ENCODE measurements at places on chromosomes 6 and 20.
A peak's percentile ranks its signal among the peaks of the same experiment; 100 is the strongest.

- no peak for DNase-seq
Observed at GRCh38 chr6:170008294-170008785, 256.9 kb downstream of the ERMARD start.

DNA sequence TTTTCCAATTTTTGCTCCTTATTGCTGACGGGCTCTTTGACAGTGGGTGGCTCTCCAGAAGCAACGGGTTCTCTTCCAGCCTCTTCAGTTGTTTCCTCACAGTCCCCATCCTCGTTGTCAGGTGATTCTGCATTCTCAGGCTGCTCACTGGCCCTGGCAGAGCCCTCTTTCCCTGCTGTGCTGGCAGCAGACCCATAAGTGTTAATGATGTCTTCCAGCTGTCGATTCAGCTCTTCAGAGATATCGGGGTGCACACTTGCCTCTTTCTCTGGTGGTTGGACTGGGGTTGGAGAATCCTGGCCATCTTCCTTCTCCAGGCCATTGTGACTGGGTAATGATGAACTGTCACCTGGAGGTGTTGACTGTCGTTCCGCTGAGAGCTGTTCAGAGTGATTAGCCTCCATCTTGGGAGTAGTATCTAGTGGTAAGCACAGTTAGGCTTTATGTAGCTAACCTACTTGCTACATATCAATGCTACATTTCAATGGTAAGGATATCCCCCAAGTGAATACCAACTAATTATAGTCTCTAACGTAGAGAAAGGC lies 3.2 kb downstream of the TXLNB start:
- DNase-seq = no peak

- DNase-seq = no peak
Observed at GRCh38 chr20:15461938-15462337, 1111.3 kb downstream of the KIF16B start.

DNA sequence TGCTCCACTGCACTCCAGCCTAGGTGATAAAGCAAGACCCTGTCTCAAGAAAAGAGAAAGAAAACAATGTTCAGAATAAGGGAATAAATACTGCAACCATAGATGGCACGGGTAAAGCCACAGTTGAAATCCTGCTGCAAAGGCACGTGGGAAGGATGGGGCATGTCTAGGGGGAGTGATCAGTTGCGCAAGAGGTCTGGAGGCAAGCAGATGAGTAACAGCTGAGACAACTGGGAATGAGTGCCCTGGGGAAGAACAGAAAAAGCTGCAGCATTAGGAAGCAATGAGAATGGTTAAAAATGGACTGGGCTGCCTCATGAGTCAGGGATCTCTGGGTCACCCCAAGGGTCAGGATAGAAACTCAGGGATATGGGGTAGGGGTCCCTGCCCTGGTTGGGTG lies 96.3 kb downstream of the GMPR start:
- no peak for DNase-seq

DNA sequence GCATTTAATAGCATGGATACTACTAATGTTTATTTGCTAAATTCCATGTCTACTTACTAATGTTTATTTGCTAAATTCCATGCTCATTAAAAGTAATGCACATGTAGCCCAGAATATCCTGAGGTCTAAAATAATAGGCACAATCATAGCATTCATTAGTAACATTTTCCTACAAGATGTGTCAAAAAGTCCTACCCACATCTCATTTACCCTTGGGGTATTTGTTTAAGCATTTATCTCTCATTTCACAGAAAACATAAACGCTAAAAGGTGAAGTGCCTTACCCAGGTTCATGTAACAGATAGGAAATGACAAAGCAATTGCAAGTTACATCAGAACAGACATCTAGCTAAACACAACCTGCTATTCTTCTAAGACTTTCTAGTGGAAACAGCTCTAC lies 457.1 kb downstream of the HACE1 start:
- no peak for DNase-seq

GRCh38 chr6:43890197-43891062 lies 120.4 kb downstream of the VEGFA start:
- DNase-seq = no peak

DNA sequence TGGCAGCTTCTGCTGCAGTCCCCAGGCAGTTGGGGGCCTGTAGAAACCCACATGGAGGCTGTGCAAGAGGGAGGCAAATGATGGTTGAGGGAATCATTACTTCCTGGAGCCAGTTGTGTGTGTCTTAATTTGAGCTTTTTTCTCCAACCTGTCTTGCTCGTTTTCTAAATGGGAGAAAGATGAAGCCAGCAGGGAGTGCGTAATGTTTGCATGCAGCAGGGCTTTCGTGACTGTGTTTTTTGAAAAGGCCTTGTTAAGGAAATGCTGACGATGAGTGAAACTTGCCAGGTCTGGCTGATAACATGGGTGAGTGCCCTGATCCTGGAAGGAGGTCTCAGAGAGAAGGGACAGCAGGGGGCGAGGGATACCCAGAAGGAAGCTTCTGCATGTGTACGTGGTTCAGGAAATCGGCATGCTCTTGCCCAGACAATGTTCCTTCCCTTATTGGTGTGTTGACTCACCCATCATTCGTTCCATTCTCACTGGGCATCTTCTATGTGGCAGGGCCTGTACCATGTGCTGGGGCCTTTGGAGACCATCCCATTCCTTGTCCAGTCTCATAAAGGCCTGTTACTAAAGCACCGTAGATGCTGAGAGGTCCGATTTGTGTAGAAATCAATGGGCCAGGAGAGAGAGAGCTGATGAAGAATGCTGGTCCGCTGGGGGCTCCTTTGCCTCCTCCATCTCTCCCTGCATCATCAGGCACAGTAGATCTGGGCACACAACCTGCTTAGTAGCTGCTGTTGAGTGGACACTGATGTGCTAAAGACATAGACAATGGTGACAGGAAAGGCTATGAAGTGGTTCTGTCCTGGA lies 27.4 kb downstream of the GLP1R start:
- no peak for DNase-seq

GRCh38 chr6:115830895-115831294 lies 229.8 kb downstream of the FRK start:
- no peak for DNase-seq

DNA sequence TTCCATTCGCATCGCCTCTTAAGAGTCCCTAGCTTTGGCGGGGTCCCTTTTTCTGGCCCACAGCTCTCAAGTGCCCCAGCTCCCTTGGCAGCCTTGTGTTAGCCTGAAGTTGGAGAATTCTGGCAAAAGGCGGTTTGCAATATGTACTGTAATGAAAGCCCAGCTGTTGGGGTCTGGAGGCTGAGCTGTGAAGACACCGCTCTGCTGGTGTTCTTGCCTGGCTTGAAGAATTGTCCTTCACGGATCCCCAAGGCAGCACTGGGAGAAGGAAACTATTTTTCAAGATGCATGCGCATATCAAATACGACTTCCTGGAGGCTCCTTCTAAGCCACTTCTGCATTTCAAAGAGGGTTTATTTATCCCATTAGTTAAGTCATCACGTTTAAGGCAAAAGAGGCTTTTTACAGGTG lies 21.4 kb upstream of the CITED2 start:
- DNase-seq = no peak

DNA sequence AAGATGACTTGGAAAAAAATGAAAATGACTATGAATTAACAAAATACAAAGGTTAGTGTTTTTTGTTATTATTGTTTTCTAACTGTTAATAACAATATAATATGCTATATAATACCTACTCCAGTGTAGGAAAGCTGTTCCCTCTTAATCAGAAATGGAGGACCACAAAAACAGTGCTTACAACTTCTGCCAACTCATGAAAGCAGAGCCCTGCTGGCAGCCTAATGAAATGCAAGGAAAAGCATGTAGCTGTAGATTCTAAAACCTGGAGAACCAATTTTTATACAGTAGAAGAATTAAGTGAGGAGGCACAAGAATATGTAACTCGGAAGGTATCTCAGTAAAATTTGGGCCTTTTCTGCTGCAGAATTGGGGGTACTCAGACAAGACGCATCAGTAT lies 29.4 kb downstream of the PHIP start:
- no peak for DNase-seq

GRCh38 chr6:86775893-86776292 lies 161.4 kb upstream of the HTR1E start:
- no peak for DNase-seq

GRCh38 chr6:138494312-138494711 lies 5.0 kb downstream of the NHSL1 start:
- no peak for DNase-seq

DNA sequence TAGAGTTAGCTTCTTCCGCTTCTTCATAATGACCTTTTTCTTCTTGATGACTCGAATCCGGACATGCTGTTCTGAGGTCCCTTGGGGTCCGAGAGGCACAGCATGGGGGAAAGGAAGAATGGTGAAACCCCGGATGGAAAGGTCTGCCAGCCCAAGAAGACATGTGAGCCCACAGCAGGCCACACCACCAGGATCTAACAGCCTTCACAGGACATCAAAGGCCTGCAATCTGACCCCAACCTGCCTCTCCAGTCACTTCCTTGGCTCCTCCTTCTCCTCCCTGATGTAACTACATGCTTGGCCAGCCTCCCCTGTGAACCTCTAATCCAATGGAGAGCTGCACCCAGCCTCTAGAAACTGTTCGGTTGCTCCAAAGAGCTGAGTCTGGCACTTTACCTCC lies 1.6 kb downstream of the CPXM1 start:
- DNase-seq = no peak

GRCh38 chr6:138310821-138311220 lies 66.9 kb upstream of the SMIM28 start:
- DNase-seq = no peak

DNA sequence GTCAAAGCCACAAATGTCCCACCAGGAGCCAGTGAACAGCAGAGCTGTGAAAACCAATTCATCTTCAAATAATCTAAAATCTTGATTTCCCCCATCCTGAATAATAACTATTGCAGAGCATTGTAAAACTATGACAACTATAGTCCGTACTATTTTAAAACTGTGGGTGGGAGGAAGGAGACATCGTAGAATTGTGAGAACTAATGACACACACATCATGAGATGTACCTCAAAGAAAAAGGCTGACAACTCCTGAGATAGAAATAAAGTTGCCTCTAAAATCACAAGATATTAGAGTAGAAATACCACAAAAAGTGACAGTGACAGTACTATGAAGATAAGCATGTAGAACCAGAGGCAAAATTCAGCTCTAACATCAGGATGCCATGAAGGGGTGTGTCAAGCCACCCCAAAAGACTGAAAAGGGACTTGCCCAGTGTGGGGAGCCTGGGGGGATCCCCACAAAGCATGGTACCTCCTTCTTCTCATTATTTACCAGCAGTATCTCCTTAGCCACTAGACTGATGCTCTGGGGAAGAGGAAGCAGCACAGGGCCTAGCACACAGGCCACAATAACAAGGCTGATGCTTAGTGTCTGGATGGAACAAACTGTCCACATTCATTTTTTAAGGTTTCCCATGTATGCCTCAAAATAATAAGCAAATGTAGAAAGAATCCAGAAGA lies 13.4 kb downstream of the NAPB start:
- no peak for DNase-seq

GRCh38 chr6:28673787-28674671 lies 148.3 kb downstream of the GPX5 start:
- peak; percentile 16 for DNase-seq

- no peak for DNase-seq
Observed at GRCh38 chr20:14800707-14801425, 463.5 kb upstream of the FLRT3 start.

- peak; percentile 57 for DNase-seq
Observed at GRCh38 chr6:78909391-78909790, 42.0 kb downstream of the IRAK1BP1 start.

DNA sequence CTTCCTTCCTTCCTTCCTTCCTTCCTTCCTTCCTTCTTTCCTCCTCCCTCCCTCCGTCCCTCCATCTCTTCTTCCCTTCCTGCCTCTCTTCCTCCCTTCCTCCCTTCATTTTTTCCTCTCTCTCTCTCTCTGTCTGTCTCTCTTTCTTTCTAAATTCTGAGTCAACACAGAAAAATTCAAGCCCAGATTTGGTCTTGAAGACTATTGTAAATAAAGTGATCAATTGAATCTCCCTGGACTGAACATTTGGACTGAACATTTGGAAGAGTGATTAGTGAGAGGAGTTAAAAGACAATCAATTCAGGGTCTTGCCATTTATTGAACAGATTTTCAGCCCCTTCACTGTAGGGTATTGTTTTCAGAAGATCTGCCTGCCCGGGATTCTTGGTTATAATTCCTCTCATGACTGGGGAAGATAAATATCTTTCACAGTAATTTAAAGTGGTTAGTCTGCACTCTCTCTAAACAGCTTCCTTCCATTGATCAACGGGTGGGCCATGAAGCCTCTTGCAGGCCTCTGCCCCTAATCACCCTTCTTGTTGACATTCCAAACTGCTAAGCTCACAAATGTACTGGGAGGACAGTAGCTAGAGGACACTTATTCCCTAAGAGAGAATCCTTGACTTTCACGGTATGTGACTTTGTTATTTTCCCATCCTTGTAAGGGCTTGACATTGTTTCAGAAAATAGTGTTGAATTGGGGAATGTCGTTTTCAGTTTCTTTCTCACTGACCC lies 101.7 kb upstream of the BMP2 start:
- no peak for DNase-seq

- DNase-seq = no peak
Observed at GRCh38 chr6:7673063-7673536, 52.8 kb upstream of the BMP6 start.

DNA sequence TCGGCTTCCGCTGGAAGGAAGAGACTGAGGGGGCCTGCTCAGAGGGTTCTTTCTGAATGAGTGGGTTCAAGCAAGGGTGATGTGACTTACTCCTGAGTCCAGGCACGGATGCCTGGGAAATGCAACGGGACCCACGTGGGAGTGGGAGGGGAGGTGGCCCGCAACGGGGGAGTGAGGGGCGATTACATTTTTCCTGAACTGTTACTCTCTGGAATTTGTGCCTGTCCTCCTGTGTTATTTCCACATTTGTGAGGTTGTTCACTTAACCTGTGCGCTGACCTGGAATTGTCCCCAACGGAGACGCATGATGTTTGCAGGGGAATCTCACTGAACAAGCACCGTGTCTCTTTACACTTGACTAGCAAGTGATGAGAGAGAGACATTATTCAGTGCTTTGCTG lies 209.4 kb downstream of the CDH4 start:
- no peak for DNase-seq

DNA sequence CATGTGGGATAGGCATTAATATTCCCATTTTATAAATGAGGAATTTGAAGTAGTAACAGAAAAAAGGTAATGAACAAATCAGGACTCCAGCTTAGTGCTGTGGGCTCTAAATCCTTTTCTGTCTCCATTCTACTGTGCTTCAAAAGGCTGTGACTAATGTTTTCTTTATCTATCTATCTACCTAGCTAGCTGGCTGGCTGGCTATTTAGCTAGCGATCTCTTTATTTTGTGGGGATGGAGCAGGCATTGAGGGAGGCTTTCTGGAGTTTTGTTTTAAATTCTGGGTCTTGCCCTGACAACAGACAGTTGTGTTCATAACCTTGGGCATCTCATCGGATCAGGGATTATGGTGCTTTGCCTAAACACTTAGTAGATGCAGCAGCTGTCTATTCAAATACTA lies 139.2 kb downstream of the SOX4 start:
- DNase-seq = no peak
